D341Med (cell line): ENCODE measurements at places on chromosomes 4 and X.

- DNase-seq = no peak
Observed at GRCh38 chr4:27662426-27662825, 801.8 kb downstream of the STIM2 start.

- no peak for DNase-seq
Observed at GRCh38 chrX:20596856-20597255, 330.1 kb upstream of the RPS6KA3 start.

GRCh38 chr4:168383510-168383909 lies 65.0 kb upstream of the DDX60 start:
- DNase-seq = no peak

GRCh38 chrX:123263747-123264146 lies 79.7 kb downstream of the GRIA3 start:
- DNase-seq = no peak

- no peak for DNase-seq
Observed at GRCh38 chr4:13611283-13611842, 16.2 kb downstream of the BOD1L1 start.

- no peak for DNase-seq
Observed at GRCh38 chrX:71911731-71912050, 1.0 kb downstream of the NHSL2 start.

- DNase-seq = no peak
Observed at GRCh38 chr4:75745721-75746199, 21.4 kb downstream of the USO1 start.

GRCh38 chr4:155805016-155805415 lies 46.2 kb downstream of the GUCY1B1 start:
- no peak for DNase-seq

GRCh38 chrX:36961590-36961989 lies 46.6 kb upstream of the FAM47C start:
- DNase-seq = no peak

- DNase-seq = no peak
Observed at GRCh38 chr4:81378386-81378785, 93.3 kb downstream of the RASGEF1B start.

GRCh38 chr4:79949178-79949577 lies 123.9 kb downstream of the ANTXR2 start:
- DNase-seq = no peak

DNA sequence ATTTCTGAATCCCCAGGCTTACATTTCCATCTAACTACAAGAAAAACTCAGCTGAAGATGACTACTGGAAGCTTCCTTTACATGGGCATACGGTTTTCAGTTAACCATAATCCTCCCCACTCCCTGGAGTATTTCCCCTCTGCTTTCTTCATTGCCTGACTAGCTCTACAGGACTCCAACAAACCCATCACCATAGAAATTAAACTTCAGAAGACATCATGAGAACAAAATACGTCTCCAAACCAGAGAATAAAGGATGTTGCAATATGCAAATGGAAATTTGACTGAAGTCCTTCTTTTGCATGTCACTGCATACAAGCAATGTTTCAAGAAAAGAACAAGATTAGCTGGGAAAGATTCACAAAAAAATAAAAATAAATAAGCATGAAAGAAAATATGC lies 170.2 kb upstream of the PCDH18 start:
- DNase-seq = no peak

GRCh38 chr4:151114986-151115385 lies 15.6 kb downstream of the RPS3A start:
- no peak for DNase-seq

DNA sequence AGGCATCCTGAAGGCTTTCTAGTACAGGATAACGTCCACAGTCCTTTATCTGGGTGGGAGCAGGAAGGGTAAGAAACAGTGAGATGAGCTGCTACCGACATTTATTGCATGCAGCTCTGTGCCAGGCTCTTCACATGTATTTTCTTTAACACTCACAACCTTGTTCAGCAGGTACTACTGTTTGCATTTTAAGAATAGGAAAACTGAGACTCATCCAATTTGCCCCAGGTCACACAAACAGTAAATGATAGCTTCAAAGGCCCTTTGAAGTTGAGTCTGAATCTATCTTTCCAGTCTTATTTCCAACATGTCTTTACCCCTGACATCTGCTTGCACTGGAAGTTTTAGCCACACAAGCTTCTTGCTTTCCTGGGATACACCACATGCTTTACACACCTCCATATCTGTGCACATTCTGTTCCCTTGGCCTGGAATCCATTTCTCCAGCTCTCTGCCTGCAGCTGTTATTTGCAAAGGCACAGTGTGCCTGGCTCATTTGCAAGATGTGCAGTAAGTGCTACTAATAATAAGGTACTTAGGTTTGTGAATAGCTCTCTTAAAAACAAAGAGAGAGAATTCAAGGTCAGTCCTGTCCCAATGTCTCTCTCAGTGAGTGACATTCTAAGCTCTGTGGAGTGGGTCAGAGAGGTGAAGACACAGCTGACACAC lies 61.2 kb downstream of the METTL14 start:
- DNase-seq = no peak

DNA sequence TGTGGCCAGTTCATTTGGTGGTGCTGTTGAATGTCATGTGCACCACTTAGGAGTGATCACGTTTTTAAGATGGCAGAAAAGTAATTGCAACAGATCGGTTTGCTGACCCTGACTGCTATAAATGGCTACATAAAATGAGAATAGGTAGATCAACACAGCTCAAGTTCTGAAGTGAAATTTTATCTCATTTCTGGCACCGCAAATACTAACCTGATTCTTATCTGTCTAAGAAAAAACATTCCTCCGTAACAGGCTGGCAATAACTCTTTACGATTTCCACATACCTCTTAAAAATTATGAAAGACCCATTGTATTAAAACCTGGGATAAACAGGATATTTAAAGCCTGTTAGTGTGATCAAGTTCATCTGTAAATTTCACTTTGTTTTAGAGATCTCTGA lies 387.5 kb downstream of the PDGFC start:
- DNase-seq = no peak

DNA sequence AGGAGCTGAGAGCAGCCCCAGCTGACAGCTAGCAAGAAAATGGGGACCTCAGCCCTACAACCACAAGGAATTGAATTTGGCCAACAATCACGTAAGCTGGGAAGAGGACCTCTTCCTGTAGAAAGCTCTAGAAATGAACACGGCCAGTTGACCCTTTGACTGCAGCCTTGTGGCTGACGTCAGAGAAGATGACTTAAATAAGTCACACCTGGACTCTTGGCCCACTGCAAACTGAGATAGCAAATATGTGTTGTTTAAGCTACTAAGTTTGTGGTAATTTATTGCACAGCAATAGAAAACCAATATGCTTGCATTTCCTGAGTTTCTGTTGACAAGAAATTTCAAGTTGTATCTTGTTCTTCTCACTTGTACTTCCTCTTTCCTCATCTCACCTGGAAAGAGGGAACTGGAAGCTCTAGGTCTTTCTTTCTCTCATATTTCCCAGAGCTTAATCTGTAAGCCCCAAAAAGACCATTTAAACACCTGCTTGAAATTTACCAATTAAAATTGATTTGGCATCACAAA lies 18.8 kb downstream of the PRKG2 start:
- no peak for DNase-seq

- DNase-seq = no peak
Observed at GRCh38 chr4:152508818-152509217, 27.1 kb downstream of the FBXW7 start.

DNA sequence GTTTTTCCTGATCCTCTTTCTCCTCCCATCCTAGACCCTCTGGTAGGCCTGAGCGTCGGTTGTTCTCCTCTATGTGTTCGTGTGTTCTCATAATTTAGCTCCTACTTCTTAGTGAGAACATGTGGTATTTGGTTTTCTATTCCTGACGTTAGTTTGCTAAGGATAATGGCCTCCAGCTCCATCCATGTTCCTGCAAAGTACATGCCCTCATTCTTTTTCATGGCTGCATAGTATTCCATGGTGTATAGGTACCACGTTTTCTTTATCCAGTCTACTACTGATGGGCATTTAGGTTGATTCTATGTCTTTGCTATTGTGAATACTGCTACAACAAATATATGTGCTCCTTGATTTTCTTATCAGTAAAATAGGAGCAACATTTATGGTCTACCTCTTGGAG lies 146.8 kb upstream of the PTCHD1 start:
- DNase-seq = no peak

GRCh38 chr4:139540161-139540560 lies 15.9 kb downstream of the SETD7 start:
- no peak for DNase-seq

GRCh38 chr4:133058701-133059100 lies 90.4 kb upstream of the PCDH10 start:
- DNase-seq = no peak

GRCh38 chr4:145295122-145295521 lies 114.7 kb upstream of the OTUD4 start:
- DNase-seq = no peak
